AG04450 (cell line): ENCODE measurements at places on chromosomes 3 and 15. TPM values are rescaled to one million over a fixed set of nuclear protein-coding genes. Genes with fewer than 3 reads are reported as not detected.

Gene CYP11A1
- polyA plus RNA-seq: 0.09 and 0.14 TPM in 2 replicates

Gene FSIP1
- polyA plus RNA-seq: 0.43 and 0.45 TPM in 2 replicates

Gene LIPH
- 0.02 and 0.06 TPM in 2 replicates for polyA plus RNA-seq

Gene CCDC13
- 0.20 TPM in 1 of 2 replicates, not detected in the other for polyA plus RNA-seq

Gene GHRL
- polyA plus RNA-seq: 0.10 TPM in 1 of 2 replicates, not detected in the other

Gene HTR3E
- polyA plus RNA-seq: not detected in 2 replicates

Gene FRMD5
- polyA plus RNA-seq: 5.2 and 5.4 TPM in 2 replicates

Gene FNDC3B
- 39.5 and 59.0 TPM in 2 replicates for polyA plus RNA-seq

DNA sequence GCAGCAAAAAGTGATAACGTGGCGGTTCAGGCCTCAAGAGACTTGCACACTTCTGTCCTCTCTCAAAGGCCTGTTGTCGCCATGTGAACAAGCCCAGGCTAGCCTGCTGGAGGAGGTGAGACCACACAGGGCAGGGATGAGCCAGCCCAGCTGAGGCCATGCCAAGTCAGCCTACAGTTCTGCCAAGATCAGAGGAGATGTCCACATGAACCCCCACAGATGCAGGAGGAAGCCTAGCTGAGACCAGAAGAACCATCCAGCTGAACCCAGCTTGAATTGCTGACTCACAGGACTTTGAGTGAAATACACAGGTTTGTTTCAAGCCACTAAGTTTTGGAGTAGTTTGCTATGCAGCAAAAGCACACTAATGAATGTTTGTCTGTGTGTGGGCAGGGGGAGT is 50.3 kb upstream of the SEC13 start:
- DNase-seq: no peak

DNA sequence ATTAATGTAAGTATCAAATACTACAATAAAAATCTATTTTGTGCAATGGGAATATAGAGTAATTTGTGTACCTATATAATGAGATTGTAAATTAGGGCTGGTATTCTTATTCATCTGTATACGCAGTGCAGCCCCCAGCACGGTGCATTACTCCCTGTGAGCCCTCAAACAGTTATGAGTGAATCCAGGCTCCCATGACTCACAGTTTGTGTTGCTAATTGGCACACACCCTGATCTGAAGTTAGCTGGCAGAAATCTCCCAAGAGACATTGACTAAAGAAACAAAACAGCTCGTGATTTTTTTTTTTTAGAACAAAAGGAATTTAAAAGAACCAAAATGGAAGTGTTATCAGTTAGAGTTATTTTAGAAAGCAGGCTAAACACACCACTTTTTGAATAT is 15.7 kb downstream of the GK5 start:
- DNase-seq: no peak

GRCh38 chr3:29348316-29348715 is 67.4 kb downstream of the RBMS3 start:
- DNase-seq: no peak

DNA sequence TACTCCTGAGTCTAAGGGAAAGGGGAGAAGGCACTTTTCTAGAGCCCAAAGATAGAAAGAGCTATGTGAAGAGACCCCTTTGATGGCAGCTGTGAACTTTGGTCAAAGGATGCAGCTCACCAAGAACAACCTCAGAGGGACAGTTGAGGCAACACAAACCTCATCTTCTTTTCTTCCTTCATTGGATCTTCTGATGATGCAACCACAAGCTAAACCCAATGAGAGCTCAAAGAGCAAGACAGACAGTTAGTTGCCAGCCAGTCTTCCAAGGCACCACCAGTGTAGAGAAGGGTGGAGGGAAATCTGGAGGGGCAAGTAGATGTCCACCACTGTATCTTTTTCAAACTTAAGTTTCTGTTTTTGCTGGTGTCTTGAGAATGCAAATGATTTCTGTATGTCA is 10.4 kb upstream of the MNS1 start:
- no peak for DNase-seq

DNA sequence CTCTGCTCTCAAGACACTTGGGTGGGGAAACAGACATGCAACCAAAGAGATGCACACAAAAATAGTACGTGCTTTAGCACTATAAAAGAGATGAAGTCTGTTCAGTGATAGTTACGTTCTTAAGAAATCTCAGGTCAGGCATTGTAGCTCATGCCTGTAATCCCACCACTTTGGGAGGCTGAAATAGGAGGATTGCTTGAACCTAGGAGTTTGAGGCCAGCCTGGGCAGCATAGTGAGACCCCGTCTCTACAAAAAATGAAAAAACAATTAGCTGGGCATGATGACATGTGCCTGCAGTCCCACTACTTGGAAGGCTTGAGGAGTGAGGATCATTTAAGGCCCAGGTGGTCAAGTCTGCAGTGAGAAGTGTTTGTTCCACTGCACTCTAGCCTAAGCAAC is 35.4 kb upstream of the GP5 start:
- DNase-seq: no peak

DNA sequence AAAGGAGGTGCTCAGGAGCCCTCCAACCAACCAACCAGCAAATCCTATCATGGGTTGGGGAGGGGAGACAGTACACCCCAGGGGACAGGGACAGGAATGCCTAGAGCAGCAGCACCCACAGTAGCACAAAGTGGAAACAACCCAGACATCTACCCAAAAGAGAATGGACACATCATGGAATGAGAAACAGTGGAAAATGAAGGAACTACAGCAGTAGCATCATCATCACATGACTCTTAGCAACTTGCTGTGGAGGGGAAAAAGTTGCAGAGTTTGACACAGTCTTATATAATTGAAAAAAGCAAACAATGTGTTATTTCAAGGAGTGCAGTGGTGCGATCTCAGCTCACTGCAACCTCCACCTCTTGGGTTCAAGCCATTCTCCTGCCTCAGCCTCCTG is 11.0 kb downstream of the C3orf22 start:
- DNase-seq: no peak

- DNase-seq: no peak
Measured at GRCh38 chr3:184066211-184066610, 13.4 kb downstream of the HTR3C start.

DNA sequence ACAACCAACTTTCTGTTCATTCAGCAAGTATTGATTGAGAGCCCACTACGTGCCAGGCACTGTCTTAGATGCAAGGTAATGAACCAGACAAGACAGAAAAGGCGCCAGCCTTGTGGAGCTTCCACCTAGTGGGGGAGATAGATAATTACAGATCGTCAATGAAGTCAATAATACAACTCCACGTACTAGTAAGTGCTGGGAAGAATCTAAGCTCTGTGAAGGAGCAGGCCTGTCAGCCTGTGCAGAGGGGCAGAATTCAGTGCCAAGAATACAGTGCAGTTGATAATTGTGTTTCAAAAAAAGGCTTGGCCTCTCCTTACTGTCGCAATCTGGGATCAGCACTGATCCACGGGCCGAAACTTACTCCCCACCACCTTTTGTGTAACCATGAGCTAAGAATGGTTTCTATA is 186.3 kb downstream of the FEZF2 start:
- no peak for DNase-seq

GRCh38 chr3:48431224-48432029 is 1.5 kb upstream of the PLXNB1 start:
- DNase-seq: no peak

GRCh38 chr3:177527182-177527581 is 329.9 kb upstream of the TBL1XR1 start:
- no peak for DNase-seq

GRCh38 chr15:97944724-97945123 is 15.8 kb upstream of the ARRDC4 start:
- no peak for DNase-seq

DNA sequence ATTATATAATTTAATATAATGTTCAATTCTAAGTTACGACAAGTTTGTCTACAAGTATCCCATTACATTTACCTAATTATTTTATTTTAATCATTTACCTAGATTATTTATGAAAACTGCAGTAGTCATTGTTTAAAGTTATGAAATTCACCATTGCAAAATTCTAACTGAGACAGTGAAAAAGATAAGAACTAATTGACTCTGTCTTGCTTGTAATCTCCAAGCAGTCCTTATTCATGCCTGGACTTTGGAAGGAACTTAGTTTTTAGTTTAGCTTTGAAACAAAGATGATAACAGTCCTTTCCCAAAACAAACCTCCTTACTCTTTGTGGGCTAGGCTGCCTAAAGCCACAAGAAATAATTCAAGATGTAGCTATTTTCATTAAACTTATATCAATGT is 165.0 kb downstream of the SUCNR1 start:
- no peak for DNase-seq

DNA sequence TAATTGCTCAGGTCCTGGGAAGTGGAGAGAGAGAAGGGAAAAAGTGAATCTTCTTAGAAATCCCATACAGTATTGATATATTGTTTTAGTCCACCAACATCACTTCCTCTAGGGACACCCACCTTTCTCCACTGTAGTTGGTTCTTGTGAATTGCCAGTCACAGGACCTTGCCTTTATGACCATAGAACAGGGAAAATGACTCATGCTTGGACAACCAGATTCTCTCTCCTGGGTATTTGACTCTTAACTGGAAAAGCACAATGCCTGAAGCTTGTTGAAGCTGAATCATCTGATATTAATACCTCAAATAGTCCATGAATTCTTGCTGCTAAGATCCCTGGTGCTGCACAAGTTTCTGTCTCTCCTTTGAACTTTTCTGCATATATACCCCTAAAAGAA is 32.5 kb upstream of the DCLK3 start:
- DNase-seq: no peak

DNA sequence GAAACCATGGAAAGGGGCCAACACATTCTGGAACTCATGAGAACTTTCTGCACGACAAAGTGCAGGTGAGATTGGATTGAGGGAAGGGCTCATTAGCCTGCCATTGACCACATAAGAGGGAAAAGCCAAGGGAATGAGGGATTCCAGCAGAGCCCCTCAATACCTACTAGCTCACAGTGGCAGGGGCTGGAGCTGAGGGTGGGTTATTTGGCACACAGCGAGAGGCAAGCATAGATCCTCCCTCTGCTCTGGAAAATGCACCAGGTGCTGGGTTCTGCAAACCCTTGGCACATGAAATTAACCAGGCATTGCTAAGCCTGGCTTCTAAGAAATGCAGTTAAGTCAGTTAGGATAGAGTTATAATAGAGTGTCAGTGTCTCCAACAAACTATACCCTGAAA is 60.8 kb downstream of the IL16 start:
- DNase-seq: no peak

GRCh38 chr3:137097852-137098251 is 140.1 kb downstream of the IL20RB start:
- no peak for DNase-seq

DNA sequence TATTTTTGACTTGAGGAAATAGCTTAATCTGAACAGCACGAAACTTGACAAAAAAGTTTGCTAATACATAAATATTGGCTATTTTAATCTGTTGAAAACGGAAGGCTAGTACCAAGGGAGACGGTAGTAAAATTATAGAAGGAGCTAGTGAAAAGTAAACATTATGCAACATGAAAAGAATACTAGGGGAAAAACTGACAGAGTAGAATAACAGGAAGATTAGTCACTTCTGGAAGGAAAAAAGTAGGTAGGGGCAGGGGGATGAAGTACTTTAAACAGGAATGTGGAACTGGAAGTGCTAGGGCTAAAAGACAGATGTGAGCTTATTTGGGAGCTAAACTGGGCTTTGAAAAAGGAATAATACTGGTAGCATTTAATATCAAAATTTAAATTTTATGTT is 60.1 kb downstream of the MBNL1 start:
- peak; percentile 59 for DNase-seq

DNA sequence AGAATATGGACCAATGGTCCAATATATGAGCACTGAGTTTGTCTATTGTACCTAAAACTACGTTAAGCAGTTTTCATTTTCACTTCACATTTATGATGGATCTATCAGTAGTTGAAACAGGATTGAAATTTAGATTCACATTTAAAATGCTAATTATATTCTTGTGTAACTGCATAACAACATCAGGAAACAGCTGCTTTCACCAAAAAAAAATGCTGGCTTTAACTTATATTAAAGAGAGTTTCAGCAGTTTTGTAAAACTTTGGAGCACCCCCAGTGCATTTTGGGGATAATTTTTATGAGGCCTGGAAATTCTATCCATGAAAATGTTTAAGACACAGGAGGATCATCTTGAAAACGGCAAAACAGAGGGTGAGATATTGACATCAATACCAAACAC is 142.8 kb upstream of the ROBO2 start:
- DNase-seq: no peak

DNA sequence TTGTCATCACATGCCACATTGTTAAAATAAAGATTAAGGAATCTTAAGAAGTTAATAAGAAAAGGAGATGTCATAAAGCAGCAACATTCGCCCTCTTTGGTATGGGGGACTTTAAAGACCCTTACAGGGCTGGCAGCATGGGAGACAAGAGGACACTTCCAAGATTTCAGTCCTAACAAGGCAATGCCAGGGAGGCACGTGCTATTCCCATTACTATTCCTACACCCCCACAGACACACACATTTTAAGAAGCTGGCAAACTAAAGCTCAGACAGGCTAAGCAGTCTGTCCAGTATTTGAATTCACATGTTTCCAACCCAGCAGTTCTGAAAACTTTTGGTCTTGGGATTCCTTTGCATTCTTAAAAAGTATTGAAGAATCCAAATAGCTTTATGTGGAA is 80.8 kb downstream of the WDR49 start:
- DNase-seq: no peak
